ENCODE measurements at places on chromosomes 4 and X.

- DNase-seq: peak; percentile 10
These were observed 28.0 kb downstream of the PRPS2 start for GRCh38 chrX:12819222-12819621.

- DNase-seq: no peak
These were observed 35.7 kb downstream of the LDB2 start for GRCh38 chr4:16862697-16863096.

GRCh38 chr4:89658701-89659024 is 178.3 kb downstream of the SNCA start:
- no peak for DNase-seq

- no peak for DNase-seq
These were observed 302.7 kb downstream of the PACRGL start for GRCh38 chr4:21002976-21003375.

DNA sequence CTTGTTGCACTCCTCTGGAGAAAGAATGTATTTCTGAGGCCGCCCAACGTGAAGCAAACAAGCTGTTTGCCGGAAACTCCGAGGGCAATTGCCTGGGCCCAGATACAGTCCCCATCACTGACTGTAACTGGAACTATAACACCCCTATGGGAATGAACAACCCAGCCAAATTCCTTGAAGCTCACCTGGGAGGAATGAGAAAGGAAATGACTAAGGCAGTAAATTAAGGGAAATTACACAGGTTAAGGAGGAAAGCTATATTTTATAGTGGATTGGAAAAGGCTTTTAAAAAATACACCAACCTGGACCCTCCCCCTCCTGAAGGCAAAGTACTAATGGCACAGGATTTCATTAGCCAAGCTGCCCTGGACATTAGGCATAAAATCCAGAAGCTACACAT is 11.7 kb upstream of the HERC5 start:
- DNase-seq: no peak

DNA sequence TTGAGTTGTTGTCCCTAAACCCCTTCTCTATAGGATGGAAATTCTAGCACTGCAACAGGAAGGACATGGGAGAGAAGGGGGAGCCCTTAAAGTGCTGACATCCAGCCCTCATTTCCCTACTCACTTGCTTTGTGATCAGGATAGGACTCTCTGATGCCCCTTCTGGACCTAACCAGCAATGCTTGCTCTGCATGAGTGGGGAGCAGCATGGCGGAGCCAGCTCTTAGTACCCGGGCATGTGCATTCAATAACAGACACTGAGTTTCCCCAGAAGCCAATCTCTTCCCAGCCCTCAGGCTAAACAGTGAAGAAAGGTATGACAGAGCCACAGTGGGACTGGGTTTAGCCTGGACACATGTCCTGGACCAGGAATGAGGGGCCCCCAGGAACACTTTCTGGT is 14.0 kb downstream of the SOD3 start:
- DNase-seq: peak; percentile 17

- no peak for DNase-seq
These were observed 438.2 kb upstream of the PCDH7 start for GRCh38 chr4:30281986-30282385.
